MG63 (cell line): ENCODE measurements at places on chromosomes 1 and 21.

GRCh38 chr1:17078991-17079868, 25.4 kb upstream of the SDHB start:
- no peak for DNase-seq

DNA sequence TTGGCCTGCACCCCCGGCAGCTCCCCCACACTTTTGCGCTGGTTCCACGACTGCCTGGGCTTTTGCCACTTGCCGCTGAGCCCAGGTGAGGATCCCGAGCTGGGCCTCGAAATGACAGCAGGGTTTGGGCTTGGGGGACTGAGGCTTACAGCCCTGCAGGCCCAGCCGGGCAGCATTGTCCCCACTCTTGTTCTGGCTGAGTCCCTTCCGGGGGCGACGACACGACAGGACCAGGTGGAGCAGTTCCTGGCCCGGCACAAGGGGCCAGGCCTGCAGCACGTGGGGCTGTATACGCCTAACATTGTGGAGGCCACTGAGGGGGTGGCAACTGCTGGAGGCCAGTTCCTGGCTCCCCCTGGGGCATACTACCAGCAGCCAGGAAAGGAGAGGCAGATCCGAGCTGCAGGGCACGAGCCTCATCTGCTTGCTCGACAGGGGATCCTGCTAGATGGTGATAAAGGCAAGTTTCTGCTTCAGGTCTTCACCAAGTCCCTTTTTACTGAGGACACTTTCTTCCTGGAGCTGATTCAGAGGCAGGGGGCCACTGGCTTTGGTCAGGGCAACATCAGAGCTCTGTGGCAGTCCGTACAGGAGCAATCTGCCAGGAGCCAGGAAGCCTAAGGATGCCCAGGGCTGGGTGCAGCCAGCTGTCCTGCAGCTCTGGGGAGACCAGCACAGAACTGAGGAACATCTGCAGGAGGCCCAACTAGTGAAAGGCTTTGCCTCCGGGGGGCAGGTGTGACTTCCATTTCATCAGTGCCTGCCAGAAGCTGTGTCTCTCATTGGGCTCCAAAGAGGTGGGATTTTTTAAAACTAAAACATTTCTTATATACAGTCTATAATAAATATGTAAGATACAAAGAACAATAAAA, 1.2 kb downstream of the HPDL start:
- DNase-seq = no peak

DNA sequence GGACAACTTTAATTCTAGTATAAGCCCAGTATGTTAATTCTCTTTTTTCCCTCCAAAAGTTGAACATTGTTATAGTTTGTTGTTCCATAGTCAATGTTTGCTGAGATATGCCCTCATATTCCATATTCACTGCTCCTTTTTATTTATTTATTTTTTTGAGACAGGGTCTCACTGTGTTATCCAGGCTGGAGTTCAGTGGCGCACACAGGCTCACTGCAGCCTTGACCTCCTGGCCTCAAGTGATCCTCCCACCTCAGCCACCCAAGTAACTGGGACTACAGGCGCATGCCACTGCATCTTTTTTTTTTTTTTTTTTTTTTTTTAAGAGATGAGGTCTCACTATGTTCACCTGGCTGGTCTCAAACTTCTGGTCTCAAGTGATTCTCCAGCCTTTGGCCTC, 38.7 kb downstream of the GFI1 start:
- no peak for DNase-seq

- no peak for DNase-seq
Observed at GRCh38 chr1:33087677-33088076, 6.7 kb downstream of the AZIN2 start.

GRCh38 chr1:81432059-81432458, 368.7 kb upstream of the ADGRL2 start:
- DNase-seq = no peak

- peak; percentile 67 for DNase-seq
Observed at GRCh38 chr21:31282095-31282709, 61.9 kb downstream of the TIAM1 start.
